ENCODE measurements at places on chromosomes 4 and X.

DNA sequence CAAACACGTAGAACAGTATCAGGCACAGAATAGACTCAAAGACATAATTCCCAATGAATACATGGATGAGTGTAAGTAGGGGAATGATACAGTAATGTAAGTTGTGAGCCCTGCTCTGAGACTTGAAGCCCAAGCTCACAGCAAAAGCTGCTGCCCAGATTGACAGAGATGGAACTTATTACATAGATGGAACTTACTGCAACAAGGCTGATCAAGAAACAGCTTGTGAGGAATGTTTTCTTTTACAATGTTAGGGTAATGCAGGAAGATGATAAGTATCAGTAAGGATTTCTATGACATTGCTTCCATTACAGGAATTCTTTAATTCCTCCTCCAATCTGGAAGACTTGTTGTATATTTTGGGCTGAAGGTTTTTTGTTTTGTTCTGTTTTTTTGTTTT, 278.4 kb downstream of the IL15 start:
- DNase-seq, result no peak

GRCh38 chrX:101462892-101463291, 22.4 kb upstream of the ARMCX4 start:
- DNase-seq, result no peak

- DNase-seq, result no peak
These were observed 1881.7 kb downstream of the ARAP2 start for GRCh38 chr4:34362654-34363053.

- no peak for DNase-seq
These were observed 31.8 kb downstream of the CHIC2 start for GRCh38 chr4:54032558-54033135.

DNA sequence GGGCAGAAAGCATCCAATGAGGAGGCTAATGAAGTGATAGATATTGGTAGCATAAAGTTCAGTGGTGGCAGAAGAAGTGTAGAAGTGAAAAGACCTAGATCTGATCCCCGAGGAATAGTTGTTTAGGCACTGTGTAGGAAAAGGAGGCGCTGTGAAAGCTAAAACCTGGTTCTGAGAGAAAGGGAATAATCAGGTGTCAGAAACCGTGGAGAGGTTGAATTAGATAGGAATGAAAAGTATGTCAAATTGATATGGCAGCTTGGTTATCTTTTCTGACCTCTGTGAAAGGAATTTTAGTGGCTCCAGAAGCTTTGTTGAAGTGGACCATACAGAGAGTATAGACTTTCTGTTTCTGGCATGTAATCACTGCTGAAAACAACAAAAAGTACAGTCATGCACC, 30.8 kb upstream of the CCDC160 start:
- no peak for DNase-seq

- no peak for DNase-seq
These were observed 7.5 kb downstream of the BCOR start for GRCh38 chrX:40090050-40090804.

- no peak for DNase-seq
These were observed 24.2 kb upstream of the P2RY8 start for GRCh38 chrX:1561164-1561563.

DNA sequence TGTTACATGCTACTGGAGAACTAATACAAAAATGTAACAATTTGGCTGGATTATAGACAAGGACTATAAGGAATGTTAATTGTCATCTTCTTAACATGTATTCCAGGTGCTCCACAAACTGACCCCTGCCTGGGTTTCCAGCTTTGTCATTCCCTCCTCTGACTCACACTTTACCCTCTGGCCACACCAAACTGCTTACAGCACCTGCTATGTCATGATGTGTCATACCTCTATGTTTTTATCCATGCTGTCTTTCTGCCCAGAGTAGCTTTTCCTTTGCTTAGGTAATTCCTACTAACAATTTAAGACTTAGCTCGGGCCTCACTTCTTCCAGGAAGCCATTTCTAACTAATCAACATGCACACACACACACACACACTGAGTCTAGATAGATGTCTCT, 14.0 kb upstream of the SHROOM4 start:
- DNase-seq, result no peak

DNA sequence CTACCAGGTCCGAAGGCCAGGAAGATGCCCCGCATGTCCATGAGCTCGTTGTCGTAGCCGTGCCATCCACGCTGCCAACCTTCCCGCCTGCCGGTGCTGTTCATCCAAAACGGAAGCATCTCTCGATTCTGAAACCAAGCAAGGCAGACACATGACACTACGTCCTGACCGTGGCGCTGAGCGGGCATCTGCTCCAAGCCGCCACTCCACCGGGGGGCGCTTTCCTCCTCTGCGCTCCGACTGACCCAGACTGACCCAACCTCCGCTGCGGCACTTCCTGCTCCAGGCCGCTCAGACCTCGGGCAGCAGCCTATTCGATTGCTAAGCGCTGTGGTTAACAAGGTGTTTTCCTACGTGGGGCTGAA, 120.5 kb downstream of the ENPP6 start:
- no peak for DNase-seq

GRCh38 chr4:142698552-142698951, 147.5 kb downstream of the INPP4B start:
- no peak for DNase-seq

Measured in stimulated activated CD4-positive, alpha-beta T cell treated with anti-CD3 and anti-CD28 coated beads, TNF-alpha, amount 100 ng/mL, for 1 hour (primary cell).